ENCODE measurements at places on chromosomes 2 and 18.

DNA sequence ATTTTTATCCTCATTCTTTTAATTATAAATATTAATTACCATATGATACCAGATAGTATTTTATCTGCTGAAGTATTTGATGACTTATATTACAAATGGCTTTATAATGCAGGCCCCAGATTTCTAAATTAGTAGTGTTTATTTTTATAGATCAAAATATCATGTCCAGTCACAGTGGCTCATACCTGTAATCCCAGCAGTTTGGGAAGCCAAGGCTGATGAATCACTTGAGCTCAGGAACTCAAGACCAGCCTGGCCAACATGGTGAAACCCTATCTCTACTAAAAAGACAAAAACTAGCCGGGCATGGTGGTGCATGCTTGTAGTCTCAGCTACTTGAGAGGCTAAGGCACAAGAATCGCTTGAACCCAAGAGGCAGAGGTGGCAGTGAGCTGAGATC, 100.1 kb upstream of the ARHGAP15 start:
- no peak for DNase-seq

GRCh38 chr18:22567794-22568193, 150.1 kb upstream of the CTAGE1 start:
- no peak for DNase-seq

DNA sequence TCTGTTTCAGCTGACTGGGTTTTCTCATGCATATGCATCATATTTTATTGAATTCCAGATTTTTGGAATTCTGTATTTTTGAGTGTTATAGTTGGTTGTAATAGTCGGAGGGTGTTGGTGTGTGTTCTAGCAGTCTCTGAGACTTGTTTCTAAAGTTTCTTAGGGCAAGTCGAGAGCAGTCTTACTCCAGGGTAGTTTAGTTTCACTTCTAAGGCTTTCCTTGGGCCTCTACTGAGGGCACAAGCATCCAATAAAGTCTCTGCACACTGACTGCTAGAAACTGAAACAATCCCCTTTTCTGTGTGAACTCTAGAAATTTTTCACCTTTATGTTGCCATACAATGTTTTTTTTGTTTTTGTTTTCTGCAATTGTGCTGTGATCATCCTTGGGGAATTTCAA, 663.7 kb upstream of the LRATD1 start:
- no peak for DNase-seq

GRCh38 chr18:75068682-75069435, 140.1 kb downstream of the PTGR3 start:
- peak; percentile 37 for DNase-seq

DNA sequence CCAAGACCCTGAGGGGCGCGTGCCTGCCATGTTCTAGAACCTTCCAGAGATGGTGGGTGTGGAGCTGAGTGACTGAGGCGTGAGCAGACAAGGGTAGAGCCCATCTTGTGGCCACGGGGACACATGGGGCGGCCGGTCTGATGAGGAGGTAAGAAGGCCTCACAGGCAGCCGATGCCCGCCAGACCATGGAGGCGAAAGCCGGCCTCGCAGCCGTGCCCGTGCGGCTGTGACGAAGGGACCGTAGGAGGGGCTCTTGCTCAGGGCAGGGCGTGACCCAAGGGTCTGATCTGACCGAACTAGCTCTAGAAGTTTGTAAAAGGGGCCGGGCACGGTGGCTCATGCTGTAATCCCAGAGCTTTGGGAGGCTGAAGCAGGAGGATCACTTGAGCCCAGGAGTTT, 19.6 kb downstream of the D2HGDH start:
- no peak for DNase-seq

DNA sequence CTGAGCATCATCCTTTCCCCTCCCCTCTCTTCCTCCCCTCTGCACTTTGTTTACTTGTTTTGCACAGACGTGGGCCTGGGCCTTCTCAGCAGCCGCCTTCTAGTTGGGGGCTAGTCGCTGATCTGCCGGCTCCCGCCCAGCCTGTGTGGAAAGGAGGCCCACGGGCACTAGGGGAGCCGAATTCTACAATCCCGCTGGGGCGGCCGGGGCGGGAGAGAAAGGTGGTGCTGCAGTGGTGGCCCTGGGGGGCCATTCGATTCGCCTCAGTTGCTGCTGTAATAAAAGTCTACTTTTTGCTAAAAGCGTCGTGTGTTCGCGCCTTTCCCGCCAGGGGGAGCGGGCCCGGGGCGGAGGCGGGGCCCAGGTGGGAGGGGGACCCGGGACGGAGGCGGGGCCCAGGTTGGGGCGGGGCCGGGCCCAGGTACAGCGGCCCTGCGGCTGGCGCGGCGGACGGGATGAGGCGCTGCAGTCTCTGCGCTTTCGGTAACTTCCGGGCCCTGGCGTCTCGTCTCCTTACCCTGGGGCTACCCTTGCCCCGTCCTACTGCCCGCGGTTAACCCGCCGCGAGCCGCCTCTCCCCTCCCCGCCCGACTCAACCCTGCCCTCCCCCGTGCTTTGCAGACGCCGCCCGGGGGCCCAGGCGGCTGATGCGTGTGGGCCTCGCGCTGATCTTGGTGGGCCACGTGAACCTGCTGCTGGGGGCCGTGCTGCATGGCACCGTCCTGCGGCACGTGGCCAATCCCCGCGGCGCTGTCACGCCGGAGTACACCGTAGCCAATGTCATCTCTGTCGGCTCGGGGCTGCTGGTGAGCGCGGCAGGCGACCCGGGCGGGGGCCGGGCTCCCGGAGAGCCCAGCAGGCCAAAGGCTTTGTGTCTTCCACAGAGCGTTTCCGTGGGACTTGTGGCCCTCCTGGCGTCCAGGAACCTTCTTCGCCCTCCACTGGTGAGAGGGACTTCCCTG, at the start of gene KRTCAP3:
KRTCAP3 (plus strand) TSS at position 424 of the 962 bp plus-strand sequence; CDS start at position 456, 32 bp downstream.
- peak; percentile 41 for DNase-seq

GRCh38 chr2:100043891-100044255, 98.5 kb downstream of the AFF3 start:
- DNase-seq: no peak

DNA sequence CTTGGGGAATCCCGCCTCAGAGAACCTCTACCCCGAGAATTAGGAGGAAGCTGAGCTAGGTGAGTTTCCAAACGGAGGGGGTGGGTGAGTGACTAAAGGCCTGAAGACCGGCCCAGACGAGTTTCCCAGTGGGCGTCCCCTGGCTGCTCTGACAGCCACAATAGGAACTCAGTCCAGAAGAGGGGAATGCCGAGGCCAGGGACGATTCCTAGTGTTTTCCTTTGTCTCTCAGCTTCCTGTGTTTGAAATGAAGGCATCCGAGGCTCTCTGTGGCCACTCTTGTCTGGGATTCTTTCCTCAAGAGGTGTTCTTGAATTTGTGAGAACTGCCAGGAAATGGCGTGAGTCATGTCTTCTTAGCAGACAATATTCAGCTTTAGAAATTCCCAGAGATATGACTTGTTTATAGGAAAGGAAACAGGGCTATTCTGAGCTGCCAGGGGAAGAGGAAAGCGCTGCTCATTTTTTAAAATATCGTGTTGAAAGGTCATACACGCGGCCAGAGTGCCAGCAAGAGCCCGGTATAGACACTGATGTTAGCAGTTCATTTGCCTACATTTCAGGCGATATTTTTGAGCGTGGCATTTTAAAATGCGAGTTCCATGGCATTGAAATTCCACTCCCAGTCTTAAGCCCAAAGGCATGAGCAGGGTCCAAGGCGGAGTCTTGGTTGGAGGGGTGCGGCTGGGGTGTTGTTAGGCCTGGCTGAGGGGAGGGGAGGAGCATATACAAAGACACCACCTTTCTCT, 169.1 kb upstream of the KLF7 start:
- DNase-seq: no peak

GRCh38 chr18:47978141-47978540, 47.7 kb upstream of the SMAD2 start:
- DNase-seq: no peak

GRCh38 chr2:152283392-152283791, 51.6 kb upstream of the FMNL2 start:
- DNase-seq: no peak
